ENCODE measurements at places on chromosomes 2 and 18.

DNA sequence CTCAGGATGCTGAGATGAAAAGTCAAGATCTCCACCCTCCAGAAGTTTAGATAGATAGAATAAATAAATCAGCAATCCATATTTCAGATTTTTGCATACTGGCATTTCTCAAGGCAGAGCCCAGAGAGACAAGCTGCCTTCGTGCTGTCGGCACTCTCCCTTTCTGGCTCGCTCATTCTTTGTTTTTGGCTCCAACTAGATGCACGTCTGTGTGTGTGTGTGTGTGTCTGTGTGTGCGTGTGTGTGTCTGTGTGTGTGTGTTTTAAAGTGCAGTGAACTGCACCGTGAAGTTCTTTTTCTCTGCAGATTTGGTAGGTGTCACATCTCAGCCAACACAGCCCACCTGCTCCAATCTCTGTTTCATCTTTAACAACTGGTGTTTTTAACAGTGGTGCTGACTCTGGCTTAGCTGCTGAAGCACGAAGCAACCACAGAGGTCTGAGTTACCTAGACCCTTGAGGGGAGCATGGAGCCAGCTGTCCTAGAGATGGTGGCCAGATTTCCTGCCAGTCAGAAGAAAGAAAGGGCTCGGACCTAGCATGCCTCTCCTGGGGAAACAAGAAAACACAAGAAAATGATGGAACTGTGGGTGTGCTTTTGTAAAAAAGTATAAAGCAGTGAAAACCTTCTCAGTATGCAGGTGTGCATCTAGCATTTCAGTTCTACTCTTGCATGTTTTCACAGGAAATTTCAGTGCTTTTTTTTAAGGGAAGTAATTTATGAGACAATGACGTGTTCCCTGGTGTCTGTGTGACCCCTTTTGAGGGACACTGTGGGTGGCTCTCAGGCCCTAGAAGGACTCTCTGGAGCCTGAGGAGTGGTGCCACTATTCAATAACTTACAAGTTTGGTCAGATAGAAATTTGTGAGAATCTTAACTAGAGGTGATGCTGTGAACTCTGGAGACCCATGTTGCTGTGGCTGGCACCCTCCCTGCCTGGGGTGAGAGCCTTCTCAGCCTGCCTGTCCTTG lies 364.3 kb downstream of the RNF144A start:
- DNase-seq: no peak

DNA sequence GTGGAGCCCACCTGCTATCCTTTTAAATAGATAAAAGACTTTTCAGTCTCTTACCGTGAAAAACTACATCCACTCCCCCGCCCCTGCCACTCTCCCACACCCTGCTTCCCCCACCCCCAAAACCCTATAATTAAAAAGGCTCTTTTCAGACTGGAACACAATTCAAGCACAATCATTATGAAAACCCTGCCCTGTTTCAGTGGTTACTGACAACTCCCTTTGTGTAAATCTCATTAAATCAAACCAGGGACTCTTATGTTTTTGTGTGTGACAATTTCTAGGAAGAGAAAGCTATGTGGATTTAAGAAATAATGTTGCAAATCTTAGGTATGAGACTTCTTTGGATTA lies 21.0 kb upstream of the ZNF532 start:
- DNase-seq: no peak

GRCh38 chr2:38523728-38524437 lies 78.8 kb downstream of the HNRNPLL start:
- DNase-seq: no peak

GRCh38 chr2:230346465-230346864 lies 19.5 kb downstream of the SP140L start:
- no peak for DNase-seq
